ENCODE measurements at places on chromosomes 5 and 9.

- DNase-seq, result no peak
Observed at GRCh38 chr5:12399868-12400267, 495.6 kb upstream of the CTNND2 start.

DNA sequence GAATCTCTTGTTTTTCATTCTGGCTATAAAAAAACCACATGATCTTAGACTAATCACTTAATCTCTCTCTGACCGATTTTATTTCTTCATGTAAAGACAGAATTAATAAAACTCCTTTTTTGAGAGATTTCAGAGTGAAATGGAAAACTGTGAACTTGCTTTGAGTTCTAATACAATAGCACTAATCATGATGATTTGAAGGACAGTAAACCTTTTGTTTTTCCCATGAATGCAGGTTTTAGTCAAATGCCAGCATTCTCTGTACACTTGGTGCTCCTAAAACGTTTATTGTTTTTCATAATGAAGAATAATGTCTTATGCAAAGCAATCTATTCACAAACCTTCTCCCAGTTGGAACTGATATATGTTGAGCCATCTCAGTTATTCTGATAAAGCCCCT, 86.8 kb downstream of the SLC24A2 start:
- DNase-seq, result no peak

DNA sequence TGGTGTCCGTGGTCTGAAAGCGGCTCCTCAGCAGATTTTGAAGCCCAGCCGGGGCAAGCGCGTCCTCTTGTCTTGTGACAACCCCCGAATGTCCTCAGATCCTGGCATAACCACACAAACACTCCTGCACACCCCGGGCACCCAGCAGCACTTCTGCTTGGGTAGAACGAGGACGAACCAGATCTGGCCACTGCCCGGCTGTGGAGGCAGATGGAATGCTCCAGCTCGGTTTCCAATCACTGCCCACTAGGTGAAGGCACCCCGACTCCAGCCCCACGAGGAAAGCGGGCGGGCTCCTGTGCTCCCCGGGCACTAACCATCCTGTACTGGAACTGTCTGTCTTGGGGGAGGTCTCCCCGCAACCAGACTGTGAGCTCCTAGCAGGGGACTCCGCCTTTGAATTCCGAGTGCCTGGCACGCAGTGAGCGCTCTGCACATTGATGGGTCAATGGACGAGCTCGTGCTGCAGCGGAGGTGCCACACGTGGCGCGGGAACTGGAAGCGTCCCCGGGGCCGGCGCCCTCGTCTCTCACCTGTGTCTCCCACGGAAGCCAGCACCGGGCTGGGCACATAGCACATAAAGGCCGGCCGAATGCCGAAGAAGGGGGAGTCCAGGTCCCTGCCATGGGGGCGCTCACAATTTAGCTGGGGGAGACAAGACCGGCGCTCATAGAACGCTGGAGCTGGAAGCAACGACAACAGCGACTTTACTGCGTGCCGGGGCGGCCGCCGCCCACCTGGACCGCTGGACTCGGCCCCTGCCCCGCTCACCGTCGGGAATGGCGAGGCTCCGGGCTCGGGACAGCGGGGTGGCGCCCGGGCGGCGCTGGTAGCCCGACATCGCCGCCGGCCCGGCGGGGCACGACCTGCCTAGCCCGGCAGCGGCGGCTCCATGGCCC, 608 bp downstream of the ENTR1 start:
- no peak for DNase-seq

- DNase-seq, result peak; percentile 54
Observed at GRCh38 chr5:59587489-59588337, 305.8 kb downstream of the PDE4D start.

DNA sequence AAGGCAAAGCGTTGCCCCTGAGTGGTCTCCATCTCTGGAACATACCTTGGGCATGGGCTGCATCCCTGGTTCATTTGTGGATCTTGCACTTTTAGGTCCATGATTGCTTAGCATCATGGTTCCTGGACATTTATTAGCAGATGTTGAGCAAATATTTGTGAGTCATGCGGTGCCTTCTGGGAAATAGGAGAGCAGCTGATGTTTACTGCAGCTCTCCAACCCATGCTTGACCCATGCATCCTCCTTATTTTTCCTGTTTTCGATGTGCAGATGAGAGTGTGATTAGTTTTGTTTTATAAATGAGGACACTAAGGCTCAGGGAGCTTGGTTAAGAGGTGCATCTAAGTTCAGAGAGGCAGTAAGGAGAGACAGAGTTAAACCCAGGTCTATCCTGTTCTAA, 253.7 kb downstream of the ICE1 start:
- no peak for DNase-seq

- no peak for DNase-seq
Observed at GRCh38 chr5:143889986-143890385, 78.0 kb downstream of the HMHB1 start.

DNA sequence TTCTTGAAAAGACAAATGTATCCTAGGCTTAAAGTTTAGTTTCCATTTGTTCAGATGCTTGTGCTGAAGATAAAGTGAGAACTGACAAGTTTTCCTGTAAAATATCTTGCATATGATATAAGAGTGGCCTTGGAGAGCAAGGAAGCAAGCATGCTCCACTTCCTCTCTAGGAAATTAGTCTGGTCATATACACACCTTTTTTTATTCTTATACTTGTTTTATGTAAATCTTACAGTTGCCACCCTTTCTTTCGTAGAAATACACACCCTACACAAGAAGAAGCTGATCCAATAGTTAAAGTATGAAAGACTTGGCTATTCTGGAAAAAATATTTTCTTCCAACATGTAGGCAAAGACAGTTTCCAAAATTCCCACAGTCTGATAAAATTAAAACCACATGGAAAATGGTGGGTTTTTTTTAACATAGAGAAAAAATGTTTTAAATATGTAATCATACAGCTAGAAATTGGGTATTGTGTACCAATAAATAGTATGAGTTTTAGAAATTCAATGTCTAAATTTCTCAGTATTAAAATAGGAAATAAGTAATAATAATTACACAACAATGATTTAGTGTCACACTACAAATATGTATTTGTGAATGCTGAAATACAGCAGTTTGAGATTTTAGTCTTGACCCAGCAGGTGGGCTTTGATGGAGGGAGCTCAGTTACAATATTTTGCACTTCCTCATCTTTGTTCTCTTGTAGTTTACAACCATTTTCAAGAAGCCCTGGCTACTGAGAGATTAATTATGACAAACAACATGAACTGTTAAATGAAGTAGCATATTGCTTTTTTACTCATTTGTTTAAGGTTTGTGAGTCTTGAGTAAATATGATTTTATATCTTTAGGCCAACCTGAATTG, 185.7 kb upstream of the GNA14 start:
- no peak for DNase-seq

DNA sequence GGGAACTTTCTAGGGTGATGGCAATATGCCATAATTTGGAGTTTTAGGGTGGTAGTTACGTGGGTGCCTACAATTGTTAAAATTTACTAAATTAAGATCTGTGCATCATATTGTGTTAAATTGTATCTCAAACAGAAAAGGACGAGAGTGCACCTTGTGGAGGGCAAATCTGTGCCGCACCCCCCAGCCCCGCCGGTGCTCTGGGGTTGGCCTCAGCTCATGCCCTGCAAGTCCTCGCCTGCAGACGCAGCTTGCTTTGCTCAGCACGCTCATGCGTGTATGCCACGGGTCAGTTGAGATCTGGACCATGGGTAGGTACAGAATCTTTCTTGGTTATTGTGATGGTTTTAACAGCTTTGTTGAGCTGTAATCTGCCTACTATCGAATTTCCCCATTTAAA, 33.7 kb upstream of the FCN1 start:
- DNase-seq, result no peak

GRCh38 chr5:73238873-73239272, 65.9 kb downstream of the TMEM174 start:
- no peak for DNase-seq

- no peak for DNase-seq
Observed at GRCh38 chr5:132013006-132013689, 1.7 kb upstream of the ACSL6 start.

DNA sequence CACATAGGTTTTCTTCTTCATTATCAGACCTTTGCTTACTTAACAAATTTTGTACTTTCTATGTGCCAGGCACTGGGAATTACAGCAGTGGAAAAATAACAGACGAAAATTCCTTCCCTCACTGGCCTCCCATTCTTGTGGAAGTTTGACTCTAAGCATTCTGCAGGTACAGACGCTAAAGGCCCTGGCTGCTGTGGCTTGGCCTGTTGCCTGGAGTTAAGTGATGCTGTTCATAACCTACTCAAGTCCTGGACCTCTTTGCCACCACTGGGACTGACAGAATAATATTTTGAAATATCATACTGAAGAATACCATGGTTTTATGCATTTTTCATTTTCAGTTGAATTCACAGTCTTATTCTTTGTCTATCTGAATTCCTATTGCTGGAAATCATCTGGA, 97.3 kb upstream of the SPATA31C2 start:
- no peak for DNase-seq

- no peak for DNase-seq
Observed at GRCh38 chr5:89998519-89999305, 410.8 kb downstream of the CETN3 start.

DNA sequence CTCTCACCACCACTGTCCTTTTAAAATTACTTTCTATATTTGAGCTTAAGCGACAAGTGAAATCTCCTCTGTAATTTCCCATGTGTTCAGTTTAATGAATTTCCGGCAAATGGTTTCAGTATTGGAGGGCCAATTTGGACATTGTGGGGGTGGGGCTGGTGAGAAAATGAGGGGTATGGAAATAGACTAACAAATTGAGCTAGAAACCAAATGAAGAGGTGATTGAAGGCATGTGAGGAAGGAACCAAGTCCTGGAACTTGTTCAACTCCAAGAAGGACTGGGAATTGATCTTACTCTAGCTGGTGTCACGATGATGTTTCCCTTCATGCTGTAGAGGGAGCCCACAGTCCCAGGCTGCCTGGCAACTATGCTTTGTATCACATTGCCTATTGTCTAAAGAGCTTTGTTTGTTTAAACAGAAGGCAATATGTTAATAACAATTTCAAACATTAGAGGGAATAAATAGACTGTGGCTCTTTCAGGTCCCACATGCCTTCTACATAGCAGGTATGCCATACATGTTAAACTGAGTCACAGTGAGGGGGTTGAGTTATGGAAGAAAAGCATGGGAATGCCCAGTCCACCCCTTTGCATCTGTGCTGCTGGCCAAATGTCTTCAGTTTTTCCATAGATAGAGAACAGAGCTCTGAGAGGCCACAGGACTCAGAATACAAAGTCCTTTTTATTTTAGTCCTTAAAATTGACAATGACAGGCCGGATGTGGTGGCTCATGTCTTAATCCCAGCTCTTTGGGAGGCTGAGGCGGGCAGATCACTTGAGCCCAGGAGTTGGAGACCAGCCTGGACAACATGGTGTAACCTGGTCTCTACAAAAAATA, 25.0 kb upstream of the MATR3 start:
- no peak for DNase-seq

DNA sequence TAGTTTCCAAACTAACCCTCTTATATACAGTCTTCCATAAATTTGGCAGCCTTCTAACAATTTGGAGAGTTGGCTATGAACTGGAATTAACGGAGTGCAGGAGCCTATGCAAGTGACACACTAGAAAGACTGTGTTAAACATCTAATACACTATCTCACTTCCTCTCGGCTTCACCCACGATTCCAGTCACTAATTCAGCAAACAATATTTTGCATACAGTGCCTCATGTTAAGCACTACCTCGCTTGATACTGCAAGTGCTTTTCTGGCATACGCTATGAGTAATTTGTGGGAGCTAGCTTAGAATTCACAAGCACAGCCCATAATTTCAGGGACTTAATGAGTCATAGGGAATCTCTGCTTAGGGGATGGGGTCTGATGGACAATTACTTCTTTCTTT, 102.5 kb downstream of the ST8SIA4 start:
- DNase-seq, result no peak

GRCh38 chr5:123441408-123441807, 18.2 kb upstream of the CEP120 start:
- no peak for DNase-seq
